ENCODE measurements at places on chromosomes 3 and 15.

DNA sequence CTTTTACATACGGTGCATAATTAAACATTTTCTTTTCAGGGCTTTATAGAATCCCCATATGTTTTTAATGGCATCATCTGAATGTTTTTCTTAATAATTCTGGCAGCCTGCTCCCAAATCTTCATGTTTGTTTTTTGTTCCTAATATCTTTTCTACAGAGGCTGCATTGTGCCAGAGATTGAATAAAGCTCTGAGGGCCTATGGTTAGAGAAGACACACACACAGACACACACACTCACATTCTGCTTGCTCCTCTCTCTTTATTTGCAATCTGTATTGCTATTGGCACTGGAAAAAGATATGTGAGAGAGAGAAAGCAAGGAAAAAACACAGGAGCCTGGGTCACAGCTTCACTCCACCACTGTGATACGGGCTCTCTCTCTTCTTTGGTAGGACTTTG lies 136.0 kb downstream of the MECOM start:
- no peak for DNase-seq

DNA sequence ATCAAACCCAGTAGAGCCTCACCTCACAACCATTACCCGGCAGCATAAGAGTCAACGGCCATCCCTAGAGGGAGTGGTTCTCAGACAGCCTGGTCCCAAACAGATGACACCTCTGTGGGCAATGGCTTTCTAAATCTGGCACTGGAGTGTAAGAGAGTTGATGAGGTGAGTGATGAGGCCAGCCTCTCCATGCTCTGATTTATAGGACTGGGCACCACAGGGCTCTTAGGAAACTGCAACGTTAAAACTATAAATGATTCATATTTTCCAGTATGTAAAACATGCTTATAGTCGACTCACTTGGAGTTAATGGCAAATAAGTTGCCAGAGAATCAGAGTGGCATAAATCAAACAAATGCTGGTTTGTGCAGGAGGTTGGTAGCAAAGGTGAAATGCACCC lies 187.7 kb downstream of the GREM1 start:
- DNase-seq = no peak

DNA sequence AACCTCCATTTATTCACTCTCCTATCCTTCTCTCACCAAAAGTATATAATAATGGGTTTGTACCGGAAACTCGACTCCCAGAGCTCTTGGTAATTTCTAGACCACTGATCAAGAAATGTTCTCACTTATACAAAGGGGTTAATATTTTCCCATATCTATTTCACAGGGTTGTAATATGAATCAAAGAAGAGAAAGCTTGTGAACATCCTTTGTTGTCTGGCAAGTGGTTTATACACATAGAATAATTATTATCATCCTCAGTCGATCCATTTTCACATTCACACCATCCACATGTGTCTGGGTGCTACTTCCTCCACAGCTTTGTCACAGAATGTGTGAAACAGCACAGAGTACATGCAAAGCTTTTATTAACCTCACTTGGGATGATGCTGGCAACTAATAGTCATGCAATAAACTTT lies 29.9 kb upstream of the STT3B start:
- DNase-seq = no peak

DNA sequence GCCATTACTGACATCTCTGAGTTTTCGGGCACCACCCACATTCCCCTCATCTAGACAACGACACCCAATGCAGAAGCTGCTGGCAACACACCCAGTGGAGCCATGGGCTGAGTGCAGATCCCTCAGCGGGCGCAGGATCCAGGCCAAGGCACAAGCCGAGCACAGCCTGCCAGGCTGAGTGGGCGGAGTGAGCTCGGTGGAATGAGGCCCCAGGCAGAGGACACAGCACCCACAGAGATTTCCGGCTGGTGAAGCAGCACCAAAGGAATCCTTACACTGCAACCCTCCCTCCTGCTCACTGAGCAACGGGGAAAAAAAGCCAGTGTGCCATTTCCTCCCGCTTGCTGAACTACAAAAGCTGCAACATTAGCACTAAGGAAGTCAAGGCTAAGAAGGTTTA lies 34.3 kb downstream of the ZMAT3 start:
- DNase-seq = peak; percentile 56

- DNase-seq = no peak
Observed at GRCh38 chr3:107796791-107797190, 274.0 kb downstream of the BBX start.

GRCh38 chr15:70153921-70154717 lies 56.4 kb upstream of the TLE3 start:
- no peak for DNase-seq

GRCh38 chr3:12965999-12966846 lies 107.0 kb downstream of the IQSEC1 start:
- no peak for DNase-seq

DNA sequence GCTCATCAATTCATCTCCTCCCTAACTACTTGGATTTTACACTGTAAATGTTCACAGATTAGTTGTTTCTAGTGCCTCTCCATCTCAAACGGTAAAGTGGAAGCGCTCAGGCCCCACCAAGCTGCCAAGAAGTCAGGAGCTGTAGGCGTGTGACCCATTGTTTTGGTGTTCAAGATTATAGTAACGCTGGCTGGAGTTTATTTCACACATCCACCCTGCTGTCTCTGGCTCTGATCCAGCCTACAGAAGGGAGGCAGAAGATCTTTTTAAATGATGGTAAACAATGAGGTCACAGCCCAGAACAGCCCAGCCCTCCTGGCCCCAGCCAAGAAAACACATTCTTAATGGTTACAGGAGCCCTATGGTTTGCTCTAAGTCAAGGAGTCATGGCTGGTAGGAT lies 25.7 kb upstream of the GALNT15 start:
- no peak for DNase-seq

DNA sequence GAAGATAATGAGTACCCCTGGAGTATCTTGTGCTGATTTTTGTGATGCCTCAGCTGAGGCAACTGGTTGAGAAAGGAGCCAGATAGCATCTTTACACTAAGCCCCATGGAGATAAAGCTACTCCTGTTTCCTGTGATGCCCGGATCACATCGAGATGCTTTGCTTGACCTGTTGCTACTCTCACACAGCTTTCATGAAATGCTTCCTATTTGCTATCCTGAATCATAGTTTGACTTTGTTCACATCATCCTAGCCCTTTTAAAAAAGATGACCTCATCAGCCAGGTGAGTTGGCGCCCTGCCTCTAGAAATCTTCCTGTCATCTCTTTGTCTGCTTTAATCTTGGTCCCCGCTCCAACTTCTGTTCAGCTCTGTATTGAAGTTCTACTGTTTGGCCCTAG lies 409.6 kb upstream of the TBL1XR1 start:
- DNase-seq = no peak

- no peak for DNase-seq
Observed at GRCh38 chr3:126917232-126917804, 65.6 kb upstream of the PLXNA1 start.

- no peak for DNase-seq
Observed at GRCh38 chr15:70799667-70800450, 36.5 kb upstream of the UACA start.

GRCh38 chr3:16945330-16945729 lies 60.6 kb downstream of the PLCL2 start:
- DNase-seq = no peak

- DNase-seq = no peak
Observed at GRCh38 chr3:168398371-168399025, 302.8 kb upstream of the GOLIM4 start.

DNA sequence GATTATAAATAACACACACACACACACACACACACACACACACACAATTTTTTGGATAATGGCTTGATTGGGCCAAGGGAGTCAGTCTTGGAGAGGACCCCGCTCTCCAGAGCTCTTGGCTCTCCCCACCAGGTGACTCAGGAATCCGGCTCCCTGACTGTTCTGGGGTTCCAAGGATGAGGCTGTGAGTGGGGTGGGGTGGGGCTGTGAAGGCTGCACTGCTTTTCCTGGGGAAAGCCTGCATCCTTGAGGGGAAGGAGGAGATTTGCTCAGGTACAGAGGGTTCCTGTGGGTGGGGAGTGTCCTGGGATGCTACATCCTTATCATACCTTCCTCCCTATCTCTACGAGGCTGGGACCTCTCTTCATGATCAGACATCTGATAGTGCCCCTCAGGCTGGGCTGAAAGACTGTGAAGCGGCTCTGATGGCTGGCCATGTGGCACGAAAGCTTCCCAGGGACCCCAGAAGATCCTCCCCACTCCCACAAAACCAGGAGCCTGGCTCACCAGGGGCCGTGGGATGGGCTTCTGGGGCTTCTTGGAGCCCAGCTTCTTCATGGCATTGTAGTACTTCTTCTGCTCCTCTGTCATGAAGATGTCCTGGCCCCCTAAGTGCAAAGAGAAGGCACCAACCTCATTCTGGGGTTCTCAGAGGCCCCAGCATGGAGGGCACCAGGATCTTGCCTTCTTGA lies 59.2 kb downstream of the EXOG start:
- DNase-seq = no peak

DNA sequence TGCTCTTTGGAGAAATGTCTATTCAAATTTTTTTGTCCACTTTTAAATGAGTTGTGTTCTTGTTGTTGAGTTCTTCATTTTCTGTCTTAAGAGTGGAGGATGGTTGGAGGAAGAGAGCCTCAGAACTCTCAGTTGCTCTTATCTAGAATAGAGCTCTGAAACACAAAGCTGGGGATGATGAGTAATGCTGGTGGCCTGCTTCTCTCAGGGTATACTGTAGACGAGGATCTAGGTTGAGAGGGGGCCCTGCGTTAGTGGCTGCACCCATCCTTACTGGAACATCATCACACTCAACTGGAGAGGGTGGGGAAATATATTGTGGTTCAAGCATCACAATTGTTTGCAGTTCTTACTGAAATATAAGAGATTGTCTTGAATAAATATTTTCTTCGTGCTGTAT lies 1.8 kb downstream of the SPTSSB start:
- no peak for DNase-seq

GRCh38 chr3:191470545-191470944 lies 9.6 kb downstream of the PYDC2 start:
- no peak for DNase-seq

DNA sequence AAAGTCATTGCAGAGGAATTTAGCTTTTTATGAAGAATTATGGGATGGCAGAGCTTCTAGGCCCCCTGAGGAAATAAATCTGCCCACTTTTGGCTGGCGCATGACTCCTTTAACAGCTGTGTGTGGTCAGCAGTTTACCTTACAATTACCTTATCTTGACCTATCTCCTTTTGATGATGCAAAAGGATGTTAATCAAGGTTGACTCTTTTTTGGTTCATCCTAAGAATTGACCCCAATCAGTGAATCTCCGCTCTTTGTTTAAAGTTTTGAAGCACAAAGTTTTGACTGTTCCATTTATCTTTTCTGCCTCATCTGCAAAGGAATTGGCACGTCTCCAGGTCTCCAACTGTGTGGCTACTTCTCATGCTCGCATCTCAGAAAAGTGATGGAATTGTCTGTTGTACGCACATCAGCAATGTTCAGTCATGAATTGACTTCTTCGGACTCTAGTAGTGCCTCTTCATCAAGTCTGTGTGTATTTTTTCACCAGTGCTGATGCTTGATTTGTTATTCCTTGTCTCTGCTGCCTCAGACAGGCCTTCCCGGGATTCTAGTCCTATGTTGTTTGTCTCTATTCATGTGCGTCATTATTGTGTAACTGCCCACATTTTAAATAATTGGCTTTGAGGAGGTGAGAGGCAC lies 196.2 kb upstream of the CFAP20DC start:
- no peak for DNase-seq

- no peak for DNase-seq
Observed at GRCh38 chr3:13168391-13168790, 95.2 kb upstream of the IQSEC1 start.

- no peak for DNase-seq
Observed at GRCh38 chr3:61688307-61688984, 127.1 kb downstream of the PTPRG start.

DNA sequence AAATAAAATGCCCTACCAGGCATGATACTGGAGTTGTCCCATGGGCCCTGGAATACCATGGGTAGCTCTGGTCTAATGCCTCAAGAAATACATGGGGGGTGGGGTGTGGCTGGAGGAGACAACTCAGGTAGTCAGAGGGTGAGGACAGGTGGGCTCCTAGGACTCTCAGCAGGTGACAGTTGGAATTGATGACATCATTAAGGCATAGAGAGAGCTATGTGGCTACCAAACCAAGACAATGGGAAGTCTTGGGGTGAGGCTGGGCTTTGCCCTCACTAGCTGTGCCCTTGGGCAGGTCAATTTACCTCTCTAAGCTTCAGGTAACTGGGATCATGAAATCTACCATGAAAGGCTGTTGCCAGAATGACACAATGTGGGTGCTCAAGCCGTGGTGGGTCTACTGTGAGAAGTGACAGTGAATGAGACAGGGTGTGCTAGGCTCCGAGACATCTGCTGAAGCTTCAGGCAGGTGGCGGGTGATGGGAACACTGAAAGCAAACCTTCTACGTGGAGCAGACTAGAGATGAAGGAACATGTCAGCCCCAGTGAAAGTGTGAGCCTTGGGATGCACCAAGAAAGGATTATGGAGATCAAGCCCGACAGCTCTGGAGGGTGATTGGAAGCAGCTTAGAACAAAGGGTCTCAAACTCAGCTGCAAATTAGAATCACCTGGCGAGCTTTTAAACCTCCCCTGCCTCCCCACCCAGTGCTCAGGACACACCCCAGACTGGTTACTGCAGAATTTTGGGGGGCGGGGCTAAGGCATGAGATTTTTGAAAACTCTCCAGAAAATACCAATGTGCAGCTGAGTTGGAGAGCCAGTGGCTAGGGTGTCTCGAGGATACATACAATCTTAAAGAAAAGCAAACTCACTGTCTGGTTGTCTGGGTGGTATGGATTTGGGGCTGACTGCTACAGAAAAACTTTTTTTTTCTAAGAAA lies 21.5 kb downstream of the SLC6A20 start:
- DNase-seq = no peak

DNA sequence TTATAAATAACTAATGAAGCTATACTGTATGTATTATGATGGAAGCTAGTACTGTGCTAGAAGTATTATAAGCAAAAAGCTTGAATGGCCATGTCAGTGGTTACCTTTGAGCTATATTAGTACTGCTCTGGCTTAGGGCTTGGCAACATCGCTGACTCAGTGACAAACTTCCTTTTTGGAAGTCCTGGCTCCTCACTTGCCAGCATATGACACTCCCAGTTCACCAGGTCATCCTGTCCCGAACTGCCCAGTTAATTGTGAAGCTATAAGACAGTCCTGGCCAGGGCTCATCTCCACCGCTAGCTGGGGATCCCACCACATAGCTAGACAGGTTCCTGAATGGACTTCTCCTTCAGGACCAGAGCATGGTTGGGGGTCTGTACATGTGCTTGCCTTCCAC lies 31.9 kb downstream of the RAB8B start:
- DNase-seq = no peak

DNA sequence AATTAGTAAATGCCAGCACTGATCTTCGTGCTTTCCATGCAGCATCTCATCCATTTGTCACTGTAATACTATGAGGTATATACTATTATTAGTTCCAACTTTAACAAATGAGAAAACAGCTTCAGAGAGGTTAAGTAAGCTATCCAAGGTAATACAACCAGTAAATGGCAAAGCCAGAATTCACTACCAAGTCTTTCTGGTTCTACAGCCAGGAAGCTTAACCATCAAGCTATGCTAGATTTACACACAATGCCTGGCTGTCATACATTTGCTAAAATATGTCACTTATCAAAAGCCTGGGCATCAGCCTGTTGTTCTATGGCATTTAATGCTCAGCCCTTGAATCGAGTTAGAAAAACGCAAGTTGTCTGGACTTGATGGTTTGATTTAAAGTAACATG lies 32.6 kb downstream of the TMOD2 start:
- no peak for DNase-seq
